Endothelial cell of umbilical vein (primary cell): ENCODE measurements at places on chromosomes 5 and 9.
A peak's percentile ranks its signal among the peaks of the same experiment; 100 is the strongest.

DNA sequence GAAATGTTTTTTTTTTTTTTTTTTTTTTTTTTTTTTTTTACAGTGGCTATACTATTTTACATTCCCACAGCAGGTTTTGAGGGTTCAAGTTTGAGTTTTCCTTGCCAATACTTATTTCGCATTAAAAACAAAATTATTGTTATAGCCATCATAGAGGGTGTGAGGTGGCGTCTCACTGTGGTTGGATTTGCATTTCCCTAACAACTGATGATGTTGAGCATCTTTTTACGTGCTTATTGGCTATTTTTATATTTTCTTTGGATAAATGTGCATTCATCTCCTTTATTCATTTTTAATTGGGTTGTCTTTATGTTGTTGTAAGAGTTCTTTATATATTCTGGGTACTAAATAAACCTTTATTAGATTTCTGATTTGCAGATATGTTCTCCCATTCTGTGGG lies 18.9 kb upstream of the UBLCP1 start:
- no peak for DNase-seq

- DNase-seq, result no peak
Measured at GRCh38 chr5:82806513-82806912, 270.7 kb downstream of the TMEM167A start.

DNA sequence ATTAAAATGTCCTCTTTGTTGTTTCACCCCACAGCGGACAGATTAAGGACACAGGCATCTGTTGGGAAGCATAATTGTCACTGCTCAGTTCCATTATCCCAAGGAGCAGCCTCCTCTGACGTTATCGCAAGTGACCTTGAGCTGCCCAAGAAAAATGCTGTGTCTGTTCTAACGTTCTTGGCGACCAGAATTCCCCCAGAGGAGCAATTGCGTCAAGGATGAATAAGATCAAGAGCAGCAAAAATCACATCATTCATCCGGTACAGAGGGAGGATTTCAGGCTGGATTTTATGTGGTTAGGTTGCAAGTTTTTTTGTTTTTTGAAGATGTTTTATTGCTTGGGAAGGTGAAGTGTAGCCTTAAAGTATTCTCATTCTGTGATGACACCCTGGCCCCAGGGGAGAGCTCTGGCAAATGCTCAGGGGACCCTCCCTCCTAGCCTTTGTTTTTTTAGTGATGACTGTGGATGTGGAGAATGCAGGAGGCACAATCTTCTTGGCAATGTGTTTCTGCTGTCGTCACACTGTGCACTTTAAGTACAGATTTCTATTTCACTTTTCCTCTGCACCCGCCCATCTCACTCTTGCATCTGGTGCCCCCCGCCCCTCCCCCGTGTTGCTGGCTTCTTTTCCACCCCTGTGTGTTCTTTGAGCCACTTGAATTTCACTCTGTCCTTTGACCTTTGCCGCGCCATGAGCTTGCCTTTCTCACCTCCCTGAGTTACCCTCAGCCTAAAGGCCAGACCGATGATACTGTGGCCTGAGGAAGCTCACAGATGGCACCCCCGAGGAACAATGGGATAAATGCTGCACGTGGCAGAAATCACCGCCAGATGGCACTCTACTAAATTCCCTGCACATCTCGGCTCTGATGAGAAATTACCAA lies 308.5 kb downstream of the RAB3C start:
- peak; percentile 63 for DNase-seq

GRCh38 chr9:16044579-16044881 lies 491.7 kb downstream of the CCDC171 start:
- no peak for DNase-seq

DNA sequence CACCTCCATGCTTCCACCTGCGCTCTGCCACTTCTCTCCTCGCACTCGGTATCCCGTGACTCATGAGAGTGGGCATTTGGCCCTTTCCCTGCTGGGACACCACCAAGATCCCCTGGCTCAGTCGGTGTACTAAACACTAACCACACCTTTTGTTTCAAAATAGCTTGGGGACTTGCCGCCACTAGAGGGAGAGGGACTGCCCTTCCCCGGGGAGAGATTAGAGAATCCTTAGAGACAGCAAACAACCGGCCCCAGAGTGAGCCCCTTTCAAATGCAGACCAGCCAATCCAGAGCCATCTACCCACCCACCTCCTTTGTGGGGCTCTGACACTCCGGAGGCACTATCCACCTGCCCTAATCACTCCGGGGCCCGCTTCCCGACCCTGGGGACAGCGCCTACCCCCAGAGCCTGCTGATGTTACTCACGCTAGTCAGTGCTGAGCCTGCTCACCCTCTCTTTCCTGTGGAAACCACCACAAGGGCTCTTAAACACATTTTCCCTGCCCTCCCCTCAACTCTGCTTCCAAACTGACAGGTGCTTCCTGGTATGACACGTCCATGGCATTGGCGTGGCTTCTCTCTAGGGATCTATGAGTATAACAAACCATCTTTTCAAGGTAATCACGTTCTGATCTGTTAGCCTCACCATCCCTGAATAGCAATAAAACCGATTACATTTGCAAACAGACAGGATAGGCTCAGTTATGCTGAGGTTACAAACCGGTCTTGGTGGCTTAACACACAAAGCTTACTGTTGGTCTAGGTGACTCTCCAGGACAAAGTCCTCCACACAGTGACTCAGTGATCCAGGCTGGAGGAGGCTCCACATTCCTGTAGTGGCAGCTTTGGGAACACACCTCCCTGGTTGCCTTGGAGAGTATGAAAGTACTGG lies 180.1 kb upstream of the MVB12B start:
- DNase-seq, result peak; percentile 48

- DNase-seq, result peak; percentile 52
Measured at GRCh38 chr5:64838376-64838775, 69.6 kb downstream of the CWC27 start.
